ENCODE measurements at places on chromosomes 4 and X.
A peak's percentile ranks its signal among the peaks of the same experiment; 100 is the strongest.

GRCh38 chr4:154692304-154692818, 51.4 kb upstream of the LRAT start:
- no peak for DNase-seq

GRCh38 chr4:24248674-24249630, 335.4 kb downstream of the DHX15 start:
- DNase-seq = no peak

GRCh38 chr4:182880387-182881356, 36.5 kb downstream of the DCTD start:
- DNase-seq = peak; percentile 68

DNA sequence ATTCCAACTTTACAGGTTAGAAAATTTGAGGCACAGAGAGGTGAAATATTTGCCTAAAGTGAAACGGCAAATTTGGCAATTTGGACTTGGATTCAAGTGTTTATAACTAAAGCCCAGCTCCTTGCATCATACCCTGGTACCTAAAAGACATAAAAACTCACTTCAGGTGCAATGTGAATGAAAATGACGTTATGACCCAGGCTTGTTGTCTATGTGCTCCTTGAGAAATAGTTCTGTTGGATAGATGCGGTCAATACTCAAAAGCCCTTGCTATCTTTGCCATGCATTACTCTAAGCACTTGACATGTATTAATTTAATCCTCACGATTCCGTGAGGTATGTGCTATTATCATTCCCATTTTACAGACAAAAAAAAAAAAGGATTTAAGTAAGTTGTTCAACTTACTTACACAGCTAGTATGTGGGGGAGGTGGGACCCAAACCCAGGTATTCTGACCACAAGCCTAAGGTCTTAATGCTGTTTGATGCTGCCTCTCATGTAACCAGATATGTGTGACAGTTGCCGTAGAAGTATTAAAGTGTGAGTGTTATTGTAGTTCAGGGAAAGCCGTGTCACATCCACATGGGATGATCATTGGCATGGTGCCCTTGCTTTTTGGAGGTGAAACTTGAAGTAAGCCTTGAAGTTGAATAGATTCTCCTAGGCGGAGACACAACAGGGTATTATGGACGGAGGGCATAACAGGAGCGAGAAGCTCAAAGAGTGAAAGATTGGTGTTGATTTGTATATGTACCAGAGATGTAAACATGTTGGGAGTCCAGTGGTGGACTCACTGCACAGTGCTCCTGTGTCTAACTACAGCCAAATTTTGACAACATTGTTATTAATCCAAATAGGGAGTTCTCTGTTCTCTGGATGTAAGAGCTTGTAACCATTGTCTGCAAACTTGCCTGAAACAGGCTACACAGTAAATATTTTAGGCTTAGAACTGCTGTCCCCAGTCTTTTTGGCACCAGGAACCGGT, 3.1 kb downstream of the SCML1 start:
- DNase-seq = no peak

- DNase-seq = no peak
These were observed 50.4 kb downstream of the ABLIM2 start for GRCh38 chr4:8108261-8108660.

DNA sequence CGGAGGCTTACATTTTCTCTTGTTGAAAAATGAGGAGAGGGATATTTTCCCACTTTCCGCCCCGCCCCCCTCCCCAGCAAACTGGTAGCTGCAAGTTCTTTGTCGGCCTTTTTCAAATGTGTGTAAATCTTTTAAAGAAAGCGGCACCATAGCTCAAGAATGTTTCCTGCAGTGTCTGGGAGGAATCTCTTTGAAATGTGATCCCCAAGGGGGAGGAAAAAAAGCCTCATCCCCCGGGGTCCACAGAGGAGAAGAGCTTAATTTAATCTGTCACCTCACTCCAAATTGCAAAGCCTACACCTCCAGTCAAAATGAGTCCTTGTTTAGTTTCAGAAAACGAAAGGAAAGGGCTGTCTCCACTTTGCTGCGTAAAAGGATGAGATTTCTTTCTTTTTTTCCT, 34.8 kb downstream of the ASMT start:
- DNase-seq = no peak

GRCh38 chrX:119475389-119476101, 7.3 kb downstream of the SLC25A5 start:
- DNase-seq = no peak

- DNase-seq = peak; percentile 46
These were observed 8.7 kb downstream of the RIPPLY1 start for GRCh38 chrX:106894392-106894909.

DNA sequence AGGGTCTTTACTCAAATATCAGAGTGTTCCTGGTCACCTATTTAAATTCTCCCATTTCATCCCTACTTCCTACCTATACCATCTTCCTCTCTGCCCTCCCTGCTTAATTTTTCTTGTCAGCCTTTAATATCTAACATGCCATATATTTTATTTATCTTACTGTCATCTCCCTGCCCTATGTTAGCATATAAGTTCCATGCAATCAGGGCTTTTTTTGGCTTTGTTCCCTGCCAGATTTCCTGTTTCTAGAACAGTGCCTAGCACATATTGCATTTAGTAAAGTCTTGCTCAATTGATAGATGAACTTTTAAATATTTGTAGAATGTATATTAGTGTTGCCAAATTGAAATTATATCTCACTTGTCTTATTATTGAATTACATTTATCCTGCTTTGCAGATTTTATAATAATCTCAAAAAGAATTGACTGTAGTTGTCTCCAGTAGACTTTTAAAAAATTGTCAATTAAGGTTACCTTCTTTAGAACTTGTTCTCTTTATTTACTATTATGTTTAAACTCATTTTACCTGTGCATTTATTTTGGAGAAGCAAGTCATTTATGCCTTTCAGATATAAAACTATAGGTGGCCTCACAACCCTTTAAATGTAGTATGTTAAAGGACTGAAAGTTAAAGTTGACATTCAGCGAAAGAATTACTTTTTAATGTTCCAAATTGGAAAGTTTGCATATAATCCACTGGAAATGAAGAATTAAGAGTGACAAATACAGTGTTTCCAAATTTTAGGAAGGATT, 108.2 kb upstream of the BMPR1B start:
- no peak for DNase-seq

DNA sequence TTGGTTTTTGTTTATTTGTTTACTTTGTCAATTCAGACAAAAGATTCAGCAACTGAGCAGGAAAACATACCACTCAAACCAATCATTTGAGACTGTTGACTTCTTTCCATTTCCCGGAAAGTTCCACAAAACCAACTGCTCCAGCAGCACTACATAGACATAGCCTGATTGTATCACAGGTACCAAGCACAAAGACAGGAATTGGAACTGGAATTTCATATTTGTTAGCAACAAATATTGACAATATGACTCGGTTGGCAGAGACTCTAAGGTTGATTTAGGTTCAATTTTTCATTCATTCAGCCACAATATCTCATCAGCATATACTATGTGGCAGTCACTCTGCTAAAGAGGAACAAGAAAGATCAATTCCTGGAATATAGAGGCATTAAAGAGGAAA, 364.0 kb downstream of the ZIC3 start:
- DNase-seq = no peak

DNA sequence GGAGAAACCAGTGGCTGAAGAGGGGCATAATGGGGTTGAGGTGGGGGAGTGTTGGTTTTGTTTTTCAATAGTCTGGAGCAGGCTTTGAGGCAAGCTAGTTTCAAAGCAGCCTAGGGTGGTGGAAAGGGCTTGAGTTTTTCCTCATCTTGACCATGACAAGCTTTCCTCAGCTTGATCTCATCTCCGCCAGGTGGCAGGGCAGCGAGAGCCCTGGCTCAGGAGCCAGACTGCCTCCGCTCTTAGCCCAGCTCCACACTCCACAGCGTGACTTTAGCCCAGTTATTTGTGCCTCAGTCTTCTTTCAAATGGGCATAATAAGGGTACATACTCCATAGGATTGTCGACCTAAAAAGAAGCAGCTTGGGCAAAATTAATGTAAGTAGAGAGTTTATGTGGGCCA, 29.9 kb upstream of the SOWAHD start:
- DNase-seq = no peak

Measured in foreskin melanocyte (primary cell).